ENCODE measurements at places on chromosomes 3 and 15.
A peak's percentile ranks its signal among the peaks of the same experiment; 100 is the strongest.

DNA sequence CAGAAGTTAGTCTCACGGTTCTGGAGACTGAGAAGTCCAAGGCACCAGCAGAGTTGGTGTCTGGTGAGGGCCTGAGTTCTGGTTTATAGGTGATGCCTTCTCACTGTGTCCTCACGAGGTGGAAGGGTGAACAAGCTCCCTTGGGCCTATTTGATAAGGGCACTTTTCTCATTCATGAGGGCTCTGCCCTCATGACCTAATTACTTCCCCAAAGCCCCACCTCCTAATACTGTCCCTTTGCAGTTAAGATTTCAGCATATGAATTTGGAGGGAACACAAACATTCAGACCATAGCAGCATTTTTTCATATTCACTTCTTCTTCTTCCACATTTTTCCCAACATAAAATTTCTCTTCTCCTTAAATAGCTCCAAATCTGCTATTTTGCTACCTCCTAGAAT is 41.5 kb downstream of the TMEM41A start:
- DNase-seq, result no peak

DNA sequence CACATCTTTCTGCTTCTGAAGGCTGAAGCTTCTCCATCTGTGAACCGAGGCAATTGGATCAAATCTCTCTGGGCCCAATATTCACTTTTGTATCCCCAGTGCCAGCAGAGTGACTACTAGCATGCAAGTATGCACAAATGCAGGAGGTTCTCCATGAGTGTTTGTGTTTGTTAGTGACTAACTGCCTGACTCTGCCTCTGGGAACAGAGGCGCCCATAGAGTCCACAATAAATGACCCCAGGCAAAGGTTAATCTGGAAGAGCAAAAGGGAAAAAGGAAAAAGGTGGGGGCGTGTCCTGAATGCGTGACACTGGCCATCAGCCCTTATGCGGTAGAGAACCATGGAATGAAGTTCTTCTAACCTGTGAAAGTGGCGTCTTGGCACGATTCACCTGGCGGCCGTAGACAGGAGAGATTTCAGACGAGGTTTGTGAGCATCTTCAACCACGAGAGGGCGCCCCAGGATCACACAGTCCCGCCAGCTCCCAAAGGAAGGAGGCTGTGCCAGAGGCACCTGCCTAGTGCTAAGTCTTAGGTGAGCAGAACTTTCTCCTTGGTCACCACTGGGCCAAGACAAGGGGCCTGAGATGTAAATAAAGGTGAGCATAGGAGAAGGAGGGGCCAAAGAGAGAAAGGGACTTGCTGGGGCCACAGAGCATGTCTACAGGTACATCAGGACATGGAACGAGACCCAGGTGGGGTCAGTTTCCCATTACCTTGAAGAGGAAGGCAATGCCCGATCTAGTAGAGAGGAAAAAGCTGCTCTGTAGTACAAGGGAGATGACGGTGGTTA is 44.2 kb downstream of the RBPMS2 start:
- peak; percentile 45 for DNase-seq

GRCh38 chr3:57038466-57039164 is 21.8 kb upstream of the SPATA12 start:
- DNase-seq, result no peak

GRCh38 chr3:98529856-98530459 is 1.8 kb upstream of the GPR15 start:
- no peak for DNase-seq

DNA sequence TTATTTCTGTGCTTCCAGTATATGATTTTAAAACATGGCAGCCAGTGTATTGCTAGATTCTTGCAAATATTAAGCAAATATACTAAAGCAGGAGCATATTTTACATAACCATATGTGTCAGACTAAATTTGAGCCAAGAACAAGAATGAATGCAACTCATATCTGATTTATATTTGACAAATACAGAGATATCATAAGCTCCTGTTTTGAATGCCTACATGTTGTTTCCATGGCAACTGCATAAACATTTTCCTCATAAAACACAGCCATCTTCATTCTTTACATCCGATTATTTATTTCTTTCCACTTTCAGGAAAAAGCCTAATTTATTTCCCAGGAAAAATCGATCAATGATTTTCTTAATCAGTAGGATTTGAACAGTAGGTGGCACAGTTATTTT is 172.2 kb upstream of the TSPAN3 start:
- DNase-seq, result no peak

GRCh38 chr3:138371070-138371965 is 22.9 kb downstream of the MRAS start:
- DNase-seq, result no peak

GRCh38 chr15:77081971-77082370 is 11.1 kb upstream of the TSPAN3 start:
- DNase-seq, result no peak

DNA sequence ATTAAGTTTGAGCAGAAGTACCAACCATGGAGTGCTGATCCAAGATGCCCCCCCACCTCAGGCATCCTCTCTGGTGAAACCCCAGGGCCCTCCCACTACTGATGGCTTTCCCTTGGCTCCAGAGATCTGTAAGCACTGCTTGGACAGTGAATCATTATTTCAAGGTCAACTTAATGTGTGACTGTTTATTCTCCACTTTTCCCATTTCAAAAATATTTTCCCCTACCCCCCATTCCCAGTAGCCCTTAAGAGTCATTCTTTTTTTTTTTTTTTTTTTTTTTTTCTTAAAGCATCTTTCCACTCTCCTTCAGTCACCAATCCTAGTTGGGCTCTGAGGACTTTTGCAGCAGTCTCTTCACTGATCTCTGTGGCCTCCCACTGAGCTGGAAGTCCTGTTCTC is 82.6 kb downstream of the PCCB start:
- DNase-seq, result no peak

- DNase-seq, result no peak
Observed at GRCh38 chr3:195836476-195837135, 24.9 kb upstream of the MUC4 start.

DNA sequence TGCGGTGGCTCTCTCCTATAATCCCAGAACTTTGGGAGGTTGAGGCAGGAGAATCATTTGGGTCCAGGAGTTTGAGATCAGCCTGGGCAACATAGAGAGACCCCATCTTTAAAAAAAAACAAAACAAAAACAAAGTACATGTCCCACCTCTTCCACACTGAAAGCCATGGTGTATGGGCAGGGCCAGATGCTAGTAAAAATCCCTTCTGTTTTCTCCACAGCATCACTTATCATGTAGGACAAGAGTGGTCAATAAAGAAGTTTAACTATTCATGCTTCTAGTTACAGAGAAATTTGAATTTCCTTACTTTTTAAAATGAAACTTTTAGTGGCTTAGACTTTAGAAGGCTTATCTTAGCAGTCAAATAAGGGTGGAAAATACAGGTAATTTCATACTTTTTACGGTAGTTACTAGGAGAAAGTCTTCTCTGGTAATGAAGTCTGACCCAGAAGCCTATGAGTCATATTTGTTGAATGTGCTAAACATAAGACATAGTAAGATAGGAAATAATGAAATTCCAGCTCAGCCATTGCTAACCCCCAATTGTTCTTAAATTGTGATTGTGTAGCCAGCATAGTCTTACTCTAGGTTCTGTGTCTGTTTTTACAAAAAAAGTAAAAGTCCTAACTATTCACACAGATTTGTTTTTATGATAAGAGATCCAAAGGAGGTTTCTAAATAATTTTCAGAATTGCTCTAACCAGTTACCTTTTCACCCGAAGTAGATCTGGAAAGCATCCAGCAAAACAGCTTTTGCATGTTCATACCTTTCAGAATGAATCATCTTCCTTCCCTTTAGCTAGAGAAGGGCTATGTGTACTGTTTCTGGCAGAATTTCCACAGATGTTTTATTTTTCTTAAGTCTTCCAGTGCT is 16.4 kb upstream of the ZNF609 start:
- DNase-seq, result no peak

GRCh38 chr15:79179108-79179561 is 88.6 kb upstream of the RASGRF1 start:
- no peak for DNase-seq

DNA sequence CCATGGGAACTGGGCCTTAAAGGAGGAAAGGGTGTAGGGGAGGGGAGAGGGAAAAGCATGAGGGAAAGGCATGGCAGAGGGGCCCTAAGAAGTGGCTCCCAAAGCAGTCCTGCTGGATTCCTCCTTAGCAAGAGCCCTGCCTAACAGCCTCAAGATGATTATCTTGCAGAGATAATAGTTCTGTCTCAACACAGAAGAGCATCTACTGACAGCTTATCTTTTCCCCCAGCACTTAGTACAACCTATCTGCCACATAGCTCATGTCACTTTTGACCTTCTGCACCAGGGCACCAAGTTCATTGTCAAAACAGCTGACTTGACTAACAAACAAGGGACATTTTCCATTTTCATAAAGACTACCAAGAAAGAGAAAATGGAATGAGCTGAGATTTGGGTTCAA is 86.3 kb downstream of the ANP32A start:
- no peak for DNase-seq

DNA sequence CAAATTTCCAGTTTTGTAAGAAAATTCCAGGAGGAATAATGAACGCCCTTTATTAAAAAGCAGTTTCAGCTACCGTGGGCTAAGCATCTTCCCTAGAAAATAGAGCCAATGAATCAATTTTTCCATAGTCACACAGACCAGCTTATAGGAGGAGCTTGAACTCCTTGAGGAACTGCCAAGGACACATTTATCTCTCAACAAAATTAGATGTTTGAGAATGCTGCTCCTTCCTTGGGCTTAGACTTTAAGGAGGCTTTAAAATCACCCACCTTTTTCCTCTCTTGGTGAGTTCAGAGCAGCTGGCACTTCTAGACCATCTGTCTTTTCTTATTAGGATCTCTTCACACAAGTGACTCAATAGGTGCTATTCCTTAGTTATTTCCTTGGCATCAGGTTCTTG is 588.0 kb downstream of the SQOR start:
- no peak for DNase-seq

GRCh38 chr3:10816019-10816862 is at the start of gene SLC6A11:
SLC6A11 (plus strand) TSS chr3:10816228; CDS start chr3:10816266, 38 bp downstream.
- DNase-seq, result no peak

- DNase-seq, result no peak
Observed at GRCh38 chr3:50156549-50157493, 1.7 kb downstream of the SEMA3F start.

DNA sequence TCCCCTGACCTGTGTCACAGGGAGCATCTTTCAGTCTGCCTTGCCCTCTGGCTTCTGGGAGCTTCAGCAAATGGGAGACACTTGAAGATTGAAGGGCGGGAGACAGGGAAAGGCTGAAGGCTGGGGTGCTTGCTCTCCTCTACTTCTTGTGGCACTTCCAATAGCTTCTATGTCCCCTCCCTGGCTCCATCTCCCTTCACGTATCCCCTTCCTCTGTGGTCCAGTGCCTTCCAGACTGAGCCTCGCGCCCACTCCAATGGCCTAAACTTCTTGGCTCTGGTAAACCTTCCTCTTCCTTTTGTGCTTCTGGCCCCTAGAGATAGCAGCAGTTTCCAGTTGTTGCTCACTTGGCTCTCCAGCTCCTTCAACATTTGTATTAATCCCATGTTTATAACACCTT is 69.8 kb upstream of the TOPAZ1 start:
- DNase-seq, result no peak

DNA sequence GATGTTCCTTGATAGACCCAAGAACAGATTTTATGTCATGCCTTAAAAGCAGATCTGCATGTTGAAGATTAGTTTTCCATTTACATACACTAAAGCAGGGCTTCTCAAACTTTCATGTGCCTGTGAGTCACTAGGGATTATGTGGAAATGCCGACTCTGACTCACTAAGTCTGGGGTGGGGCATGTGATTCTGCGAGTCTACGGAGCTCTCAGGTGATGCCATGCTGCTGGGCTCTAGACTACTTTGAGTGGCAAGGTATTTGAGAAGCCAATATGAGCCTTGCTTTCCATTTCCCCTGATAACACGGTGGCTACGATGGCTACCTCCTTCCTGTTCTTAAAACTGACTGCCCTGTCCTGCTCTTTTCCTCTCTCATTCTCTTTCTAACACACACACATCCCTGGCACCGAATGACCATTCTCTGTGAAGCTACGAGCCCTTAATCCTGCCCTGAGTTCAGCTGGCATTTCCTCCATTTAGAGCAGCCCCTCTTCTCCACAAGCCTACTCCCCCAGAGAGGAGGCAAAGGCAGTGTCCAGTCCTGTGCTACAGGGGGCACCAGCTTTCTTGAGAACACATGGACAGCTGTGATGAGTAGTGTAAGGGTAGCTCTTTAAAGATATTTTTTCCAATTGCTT is 39.7 kb upstream of the PYGO1 start:
- DNase-seq, result no peak

- no peak for DNase-seq
Observed at GRCh38 chr3:120798346-120798745, 55.8 kb downstream of the GTF2E1 start.

- no peak for DNase-seq
Observed at GRCh38 chr3:40310705-40311104, 1.2 kb downstream of the EIF1B start.

DNA sequence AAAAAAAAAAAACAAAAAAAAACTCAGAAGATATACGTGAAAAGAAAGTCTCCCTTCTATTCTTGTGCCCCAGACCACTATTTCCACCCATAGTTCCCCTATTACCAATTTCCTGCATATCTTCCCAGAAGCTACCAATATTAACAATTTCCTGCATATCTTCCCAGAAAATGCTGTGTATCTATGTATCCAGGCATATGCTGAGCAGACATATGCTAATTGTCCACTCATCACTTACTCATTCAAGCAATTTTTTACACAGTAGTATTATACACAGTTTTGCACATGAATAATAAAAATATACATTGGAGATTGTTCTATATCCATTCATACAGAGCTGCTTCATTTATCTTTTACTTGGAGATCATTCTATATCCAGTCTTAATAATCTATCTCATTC is 12.6 kb upstream of the SLMAP start:
- DNase-seq, result no peak

GRCh38 chr3:158205994-158206393 is 96.1 kb downstream of the RSRC1 start:
- no peak for DNase-seq

DNA sequence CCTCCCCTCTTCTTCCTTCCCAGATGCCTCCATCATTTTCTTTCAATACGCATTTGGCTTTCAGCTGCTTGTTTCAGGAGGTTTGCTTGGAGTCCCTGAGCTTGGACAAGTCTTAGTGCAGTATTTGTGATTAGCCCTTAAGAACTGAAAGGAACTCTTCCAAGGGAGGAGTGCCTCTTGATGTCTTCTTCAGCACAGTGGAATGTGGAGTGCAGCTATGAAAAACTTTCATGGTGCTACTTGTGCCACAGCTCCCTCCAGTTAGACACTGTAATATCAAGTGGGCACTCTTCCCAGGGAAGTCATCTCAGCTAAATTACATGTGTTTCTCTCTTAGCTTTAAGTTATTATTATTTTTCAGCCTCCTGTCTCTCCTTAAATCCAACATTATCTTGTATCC is 173.1 kb downstream of the NECTIN3 start:
- no peak for DNase-seq

DNA sequence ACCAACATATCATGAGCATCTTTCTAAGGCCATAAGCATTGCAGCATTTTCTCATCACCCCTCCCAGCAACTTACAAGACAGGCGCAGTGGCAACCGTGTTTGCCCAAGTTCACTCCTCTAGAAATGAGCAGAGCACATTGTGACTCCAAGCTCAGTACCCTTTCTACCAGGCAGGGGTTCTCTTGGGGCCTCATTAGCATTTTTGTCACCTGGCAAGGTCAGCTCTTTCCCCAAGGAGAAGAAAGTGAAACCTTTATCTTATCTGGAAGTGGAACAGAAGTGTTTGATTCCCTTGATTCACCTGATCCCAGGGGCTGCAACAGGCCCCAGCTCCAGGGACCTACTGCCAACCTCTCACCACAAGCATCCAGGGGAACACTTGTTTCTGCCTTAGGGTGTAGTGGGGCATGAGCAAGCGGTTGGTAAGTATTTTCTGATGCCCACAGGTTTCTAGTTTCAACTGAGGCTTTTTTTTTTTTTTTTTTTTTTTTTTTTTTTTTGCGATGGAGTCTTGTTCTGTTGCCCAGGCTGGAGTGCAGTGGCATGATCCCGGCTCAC is 44.0 kb upstream of the HERC1 start:
- no peak for DNase-seq
